Mucosa of gallbladder (tissue), 1 donor: ENCODE measurements at places on chromosomes 3 and 15. TPM values are rescaled to one million over a fixed set of nuclear protein-coding genes. Genes with fewer than 3 reads are reported as not detected.

GRCh38 chr3:123480428-123480827 is 31.5 kb upstream of the ADCY5 start:
- no peak for DNase-seq

DNA sequence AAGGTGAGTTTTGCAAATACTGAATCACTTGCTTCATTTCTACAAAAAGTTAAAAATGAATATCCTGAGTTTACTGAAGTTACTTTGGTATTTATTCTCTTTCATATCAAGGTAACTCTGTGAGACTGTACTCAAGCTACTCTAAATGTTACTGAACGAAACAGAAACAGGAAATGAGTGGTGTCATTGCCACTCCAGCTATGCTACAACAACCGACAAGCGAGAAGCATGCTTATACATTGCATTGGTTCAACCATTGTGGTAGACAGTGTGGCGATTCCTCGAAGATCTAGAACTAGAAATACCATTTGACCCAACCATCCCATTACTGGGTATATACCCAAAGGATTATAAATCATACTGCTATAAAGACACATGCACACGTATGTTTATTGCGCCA is 313.2 kb upstream of the THBS1 start:
- DNase-seq: no peak

- peak; percentile 53 for DNase-seq
Observed at GRCh38 chr15:70121624-70122302, 24.0 kb upstream of the TLE3 start.

GRCh38 chr3:142663865-142664264 is 60.0 kb upstream of the TRPC1 start:
- DNase-seq: no peak

DNA sequence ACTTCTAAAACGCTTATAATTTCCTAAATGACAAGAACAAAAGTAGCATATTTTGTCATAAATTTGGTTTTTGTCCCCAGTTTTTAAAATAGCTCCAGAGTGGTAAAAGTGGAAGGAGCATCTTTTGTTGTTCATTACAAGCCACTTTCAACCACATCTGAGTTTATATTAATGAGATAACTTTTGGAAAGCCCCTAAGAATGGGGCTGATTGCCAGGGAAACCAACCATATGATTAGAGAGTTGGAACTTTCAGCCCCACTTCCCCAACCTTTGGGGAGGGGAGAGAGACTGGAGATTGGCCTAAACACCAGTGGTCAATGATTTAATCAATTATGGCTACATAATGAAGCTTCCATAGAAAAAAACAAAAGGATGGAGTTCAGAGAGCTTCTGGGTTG is 57.4 kb downstream of the CPA3 start:
- DNase-seq: no peak

TMEM212 gene
- total RNA-seq: not detected

GRCh38 chr3:16183601-16184270 is 9.3 kb downstream of the GALNT15 start:
- no peak for DNase-seq

CHRNA3 gene
- total RNA-seq: 0.89 TPM

FANCI gene
- total RNA-seq: 6.2 TPM

SPESP1 gene
- 5.9 TPM for total RNA-seq

MESP2 gene
- total RNA-seq: 0.75 TPM

- peak; percentile 56 for DNase-seq
Observed at GRCh38 chr3:9149566-9149965, 99.9 kb downstream of the SRGAP3 start.

DNA sequence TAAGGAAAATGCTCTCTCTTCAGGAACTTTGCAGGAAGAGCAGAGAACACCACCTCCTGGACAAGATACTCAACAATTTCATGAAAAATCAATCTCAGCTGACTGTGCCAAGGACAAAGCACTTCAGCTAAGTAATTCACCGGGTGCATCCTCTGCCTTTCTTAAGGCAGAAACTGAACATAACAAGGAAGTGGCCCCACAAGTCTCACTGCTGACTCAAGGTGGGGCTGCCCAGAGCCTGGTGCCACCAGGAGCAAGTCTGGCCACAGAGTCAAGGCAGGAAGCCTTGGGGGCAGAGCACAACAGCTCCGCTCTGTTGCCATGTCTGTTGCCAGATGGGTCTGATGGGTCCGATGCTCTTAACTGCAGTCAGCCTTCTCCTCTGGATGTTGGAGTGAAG is 200.5 kb downstream of the AKAP13 start:
- DNase-seq: peak; percentile 86

GRCh38 chr15:74318376-74319137 is 48.9 kb downstream of the CYP11A1 start:
- no peak for DNase-seq
